ENCODE measurements at places on chromosomes 11 and 22. TPM values are rescaled to one million over a fixed set of nuclear protein-coding genes. Genes with fewer than 3 reads are reported as not detected.

GRCh38 chr11:127000291-127000968 is at the start of gene KIRREL3:
Gene KIRREL3 (minus strand): TSS chr11:127000770.
- H3K27ac ChIP-seq, result no peak within 1 kb of the TSS
- DNase-seq, result no peak
- no peaks in the 10 kb centered on the region for H3K36me3 ChIP-seq
- no peaks in the 10 kb centered on the region for H3K4me1 ChIP-seq
- no peak within 1 kb of the TSS for H3K4me3 ChIP-seq

Gene SMIM38
- total RNA-seq, result 0.89 TPM

DNA sequence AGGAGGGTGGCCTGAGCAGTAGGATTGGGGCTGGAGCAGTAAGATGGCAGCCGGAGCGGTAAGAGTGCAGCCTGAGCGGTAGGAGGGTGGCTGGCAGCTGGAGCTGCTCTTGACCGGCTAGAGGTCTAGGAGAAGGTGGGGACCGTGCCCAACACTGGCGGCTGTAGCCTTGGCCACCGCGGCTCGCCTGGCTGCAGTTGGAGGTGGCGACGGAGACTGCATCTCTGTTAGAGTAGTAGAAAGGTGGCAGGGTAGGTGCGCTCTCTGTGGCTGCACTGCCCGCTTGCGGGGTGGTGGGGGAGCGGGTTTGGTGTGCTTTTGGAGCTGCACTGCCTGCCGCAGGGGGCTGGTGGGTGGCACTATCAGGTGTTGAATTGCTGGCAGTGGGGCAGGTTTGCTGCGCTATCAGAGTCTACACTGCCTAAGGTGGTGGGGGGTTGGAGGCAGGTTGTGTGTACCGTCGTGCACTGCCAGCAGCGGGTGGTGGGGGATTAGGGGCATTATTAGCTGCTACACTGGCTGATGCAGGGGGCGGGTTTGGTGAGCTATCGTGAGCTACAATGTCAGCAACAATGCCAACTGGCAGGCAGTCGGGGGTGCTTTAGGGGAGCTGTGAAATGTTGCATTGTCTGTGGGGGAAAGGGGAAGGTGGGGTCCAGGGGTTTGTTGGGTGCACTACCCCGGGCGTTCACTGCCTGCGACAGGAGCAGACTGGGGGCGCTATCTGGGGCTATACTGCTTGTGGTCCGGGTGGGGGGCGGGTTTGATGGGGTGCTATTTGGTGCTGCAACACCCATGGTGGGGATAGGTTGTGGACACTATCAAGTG is 4461.3 kb upstream of the OR11H1 start:
- no peak overlapping the region for H3K4me3 ChIP-seq
- H3K4me1 ChIP-seq, result peaks cover 4% of the 10 kb centered on the region
- no peaks in the 10 kb centered on the region for H3K27me3 ChIP-seq
- peaks cover 24% of the 10 kb centered on the region for H3K36me3 ChIP-seq
- no peak for DNase-seq

DNA sequence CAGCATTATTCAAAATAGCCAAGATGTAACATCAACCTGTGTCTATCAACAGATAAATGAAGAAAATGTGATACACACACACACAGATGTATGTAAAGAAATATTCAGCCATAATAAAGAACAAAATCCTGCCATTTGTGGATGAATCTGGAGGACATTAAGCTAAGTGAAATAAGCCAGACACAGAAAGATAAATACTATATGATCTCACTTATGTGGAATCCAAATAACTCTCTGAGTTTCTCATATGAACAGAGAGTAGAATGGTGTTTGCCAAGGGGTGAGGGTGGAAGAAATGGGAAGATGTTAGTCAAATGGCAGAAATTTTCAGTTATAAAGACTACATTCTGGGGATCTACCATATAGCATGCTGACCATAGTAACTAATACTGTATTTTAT is 224.2 kb downstream of the GUCY1A2 start:
- peaks cover 11% of the 10 kb centered on the region for H3K36me3 ChIP-seq
- DNase-seq, result no peak
- H3K27me3 ChIP-seq, result no peaks in the 10 kb centered on the region
- H3K4me1 ChIP-seq, result no peaks in the 10 kb centered on the region
- H3K27ac ChIP-seq, result no peak overlapping the region

Gene SLC22A6
- total RNA-seq, result not detected

DNA sequence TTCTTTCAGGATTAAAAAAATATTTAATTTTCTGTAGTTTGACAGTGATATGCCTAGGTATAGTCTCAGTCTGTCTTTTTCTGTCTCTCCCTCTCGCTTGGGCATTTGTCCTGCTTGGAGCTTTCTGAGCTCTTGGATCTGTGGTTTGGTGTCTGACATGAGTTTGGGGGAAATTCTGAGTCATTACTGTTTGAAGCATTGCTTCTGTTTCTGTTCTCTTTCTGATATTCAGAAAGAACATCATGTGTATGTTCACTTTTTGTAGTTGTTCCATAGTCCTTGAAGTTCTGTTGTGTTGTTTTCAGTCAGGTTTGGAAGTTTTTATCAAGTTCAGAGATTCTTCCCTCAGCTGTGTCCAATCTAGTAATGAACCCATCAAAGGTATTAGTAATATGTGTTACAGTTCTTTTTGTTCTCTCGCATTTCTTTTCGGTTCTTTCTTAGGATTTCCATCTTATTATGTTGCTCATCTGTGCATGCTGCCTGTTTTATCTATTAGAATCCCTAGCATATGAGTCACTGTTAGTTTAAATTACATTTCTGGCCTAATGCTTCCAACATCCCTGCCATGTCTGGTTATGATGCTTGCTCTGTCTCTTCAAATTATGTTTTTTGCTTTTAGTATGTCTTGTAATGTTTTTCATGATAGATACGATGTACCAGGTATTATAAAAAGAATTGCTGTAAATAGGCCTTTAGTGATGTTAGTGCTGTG is 48.4 kb downstream of the DDX10 start:
- peaks cover 25% of the 10 kb centered on the region for H3K4me1 ChIP-seq
- H3K36me3 ChIP-seq, result peaks cover 48% of the 10 kb centered on the region
- DNase-seq, result no peak
- H3K27ac ChIP-seq, result peak overlapping the region; percentile 9
- H3K4me3 ChIP-seq, result peak overlapping the region; percentile 3

DNA sequence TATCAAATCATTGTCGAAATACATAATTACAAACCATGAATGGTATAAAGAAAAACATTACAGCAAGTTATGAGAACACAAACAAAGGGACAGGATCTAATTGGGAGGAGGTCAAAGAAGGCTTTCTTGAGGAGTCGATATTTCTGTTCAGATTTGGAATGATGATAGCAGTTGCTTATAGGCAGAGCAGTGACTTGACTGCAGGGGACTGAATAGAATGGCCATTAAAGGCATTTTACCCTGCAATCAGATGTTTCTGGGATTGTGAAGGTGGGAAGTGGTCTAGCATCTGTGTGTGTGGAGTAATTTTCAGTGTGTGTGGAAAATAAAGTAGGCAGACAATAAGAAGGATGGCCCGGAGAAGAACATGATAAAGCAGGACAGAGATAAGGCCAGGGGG is 41.0 kb downstream of the BLID start:
- no peak overlapping the region for H3K4me3 ChIP-seq
- H3K36me3 ChIP-seq, result no peaks in the 10 kb centered on the region
- H3K4me1 ChIP-seq, result no peaks in the 10 kb centered on the region
- no peak for DNase-seq
- peaks cover 3% of the 10 kb centered on the region for H3K27me3 ChIP-seq

GRCh38 chr11:123469586-123469985 is 39.5 kb downstream of the GRAMD1B start:
- H3K27me3 ChIP-seq, result no peaks in the 10 kb centered on the region
- H3K4me3 ChIP-seq, result no peak overlapping the region
- H3K36me3 ChIP-seq, result no peaks in the 10 kb centered on the region
- H3K27ac ChIP-seq, result no peak overlapping the region

GRCh38 chr22:45677063-45677462 is 5.4 kb downstream of the ATXN10 start:
- no peaks in the 10 kb centered on the region for H3K27me3 ChIP-seq
- H3K36me3 ChIP-seq, result no peaks in the 10 kb centered on the region
- H3K4me3 ChIP-seq, result no peak overlapping the region

GRCh38 chr22:20430720-20431510 is 6.7 kb downstream of the SCARF2 start:
- H3K4me3 ChIP-seq, result peak overlapping the region; percentile 45
- DNase-seq, result no peak
- peaks cover 5% of the 10 kb centered on the region for H3K4me1 ChIP-seq
- no peak overlapping the region for H3K27ac ChIP-seq

Data from natural killer cell treated with Interleukin-12 subunit alpha and Interleukin-12 subunit beta and Interleukin-15 and Interleukin-18, amount 100 ng/mL, for 72 hours (primary cell).